Stimulated activated CD4-positive, alpha-beta T cell treated with anti-CD3 and anti-CD28 coated beads, Interleukin-2, amount 100 ng/mL, for 48 hours (primary cell): ENCODE measurements at places on chromosomes 3 and 15.

- no peak for DNase-seq
These were observed 766.9 kb upstream of the NR2F2 start for GRCh38 chr15:95563634-95564033.

- DNase-seq: no peak
These were observed 53.8 kb downstream of the CDCP1 start for GRCh38 chr3:45092132-45093031.

- no peak for DNase-seq
These were observed 47.3 kb downstream of the SSUH2 start for GRCh38 chr3:8597219-8597853.

- DNase-seq: no peak
These were observed 441.4 kb upstream of the AGTR1 start for GRCh38 chr3:148255981-148256969.

DNA sequence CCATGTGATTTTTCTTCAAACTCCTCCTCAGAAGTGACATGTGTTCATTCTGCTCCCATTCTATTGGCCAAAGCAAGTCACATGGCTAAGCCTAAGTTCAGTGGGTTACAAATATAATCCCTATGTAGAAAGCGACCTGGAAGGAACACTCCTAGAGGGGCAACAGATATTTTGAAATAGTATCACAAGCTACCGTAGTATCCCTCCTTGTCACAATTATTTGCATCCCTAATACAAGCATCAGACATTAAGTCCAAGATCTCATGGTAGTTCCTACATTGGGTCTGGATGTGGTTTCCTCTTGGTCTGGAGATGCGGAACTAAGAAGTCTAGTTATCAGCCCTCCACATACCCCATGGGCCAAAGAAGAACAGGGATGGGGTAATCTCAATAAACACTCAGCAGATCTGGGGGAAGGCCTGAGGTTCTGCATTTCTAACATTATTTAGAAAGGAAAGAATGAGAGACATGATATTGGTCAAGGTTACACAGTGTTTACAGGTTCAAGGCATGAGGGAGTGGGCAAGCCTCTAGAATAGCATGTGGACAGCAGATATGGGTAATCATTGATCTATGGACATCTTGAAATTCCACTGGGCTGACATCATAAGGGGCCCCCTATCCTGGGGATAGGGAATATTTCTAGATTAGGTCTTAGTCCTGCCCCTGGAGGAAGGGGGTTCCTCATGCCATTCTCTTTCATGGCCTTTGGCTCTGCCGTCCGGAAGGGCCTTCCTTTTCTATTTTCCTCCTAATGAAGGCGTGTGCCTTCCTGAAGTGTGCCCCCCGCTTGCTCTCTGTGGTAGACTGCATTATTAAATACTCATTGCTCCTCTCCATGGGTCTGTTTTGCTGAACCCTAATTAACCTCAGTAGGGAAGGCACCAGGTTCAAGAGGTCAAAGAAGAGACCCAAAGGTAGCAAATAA is 17.8 kb upstream of the ABHD2 start:
- DNase-seq: no peak

- DNase-seq: no peak
These were observed 108.3 kb downstream of the TFDP2 start for GRCh38 chr3:142040941-142041491.
